Occipital lobe (tissue), 3 donors: ENCODE measurements at places on chromosomes 3 and 15. TPM values are rescaled to one million over a fixed set of nuclear protein-coding genes. Genes with fewer than 3 reads are reported as not detected.

VEPH1 gene
- 9.2 TPM for total RNA-seq

RTP3 gene
- total RNA-seq: not detected

PLSCR2 gene
- total RNA-seq: not detected

PLD1 gene
- 6.6 TPM for total RNA-seq

CPN2 gene
- not detected for total RNA-seq

ITPKA gene
- 0.31 TPM for total RNA-seq

ZKSCAN7 gene
- 29.8 TPM for total RNA-seq

KNL1 gene
- 4.7 TPM for total RNA-seq

TP53BP1 gene
- total RNA-seq: 142 TPM

PARP15 gene
- total RNA-seq: not detected

AQP9 gene
- under 0.01 TPM for total RNA-seq

ZPLD1 gene
- not detected for total RNA-seq

CA12 gene
- 8.7 TPM for total RNA-seq

CDAN1 gene
- total RNA-seq: 10.9 TPM

PLA2G4E gene
- not detected for total RNA-seq

ZNF860 gene
- total RNA-seq: 2.8 TPM

TRPM1 gene
- not detected for total RNA-seq

RHO gene
- not detected for total RNA-seq

CLDN16 gene
- under 0.01 TPM for total RNA-seq

GABRB3 gene
- 124 TPM for total RNA-seq
